ENCODE measurements at places on chromosomes 3 and 15. TPM values are rescaled to one million over a fixed set of nuclear protein-coding genes. Genes with fewer than 3 reads are reported as not detected.
A peak's percentile ranks its signal among the peaks of the same experiment; 100 is the strongest.

Gene MYO9A
- total RNA-seq: 19.9 TPM

Gene PLSCR4
- total RNA-seq: 569 TPM

Gene KLF15
- total RNA-seq: 1.7 TPM

DNA sequence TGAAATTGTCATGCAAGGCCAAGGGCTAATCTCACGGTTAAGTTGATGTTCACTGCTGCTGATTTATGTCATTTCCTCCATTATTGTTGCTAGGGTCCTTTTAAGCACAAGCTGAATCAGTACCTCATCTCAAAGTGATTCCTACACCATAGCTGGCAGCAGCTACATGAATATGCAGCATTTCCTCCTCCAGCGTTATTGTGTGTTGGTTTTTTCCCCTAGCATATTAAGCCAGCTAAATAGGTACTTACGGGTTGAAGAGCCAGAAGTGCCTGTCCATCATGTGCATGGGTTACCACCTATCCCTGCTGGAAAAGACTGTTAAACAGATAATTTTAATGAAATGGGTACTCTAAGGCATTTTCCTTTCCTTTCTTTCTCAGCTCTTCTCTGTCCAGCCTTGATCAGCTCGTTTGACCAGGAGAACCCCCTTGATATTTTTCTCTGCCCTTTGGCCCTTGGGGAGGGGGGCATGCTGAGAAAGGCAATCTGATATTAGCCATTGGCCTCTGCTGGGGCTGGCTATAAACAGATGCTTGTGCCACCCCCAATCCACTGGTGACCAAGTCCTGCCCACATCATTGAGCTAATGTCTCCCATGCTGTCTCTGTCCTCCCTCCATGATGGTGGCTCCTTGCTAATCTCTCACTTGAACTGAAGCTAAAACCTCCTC lies 115.6 kb upstream of the PLXNA1 start:
- DNase-seq: no peak

- DNase-seq: no peak
Measured at GRCh38 chr3:138468886-138469285, 34.5 kb downstream of the ESYT3 start.

DNA sequence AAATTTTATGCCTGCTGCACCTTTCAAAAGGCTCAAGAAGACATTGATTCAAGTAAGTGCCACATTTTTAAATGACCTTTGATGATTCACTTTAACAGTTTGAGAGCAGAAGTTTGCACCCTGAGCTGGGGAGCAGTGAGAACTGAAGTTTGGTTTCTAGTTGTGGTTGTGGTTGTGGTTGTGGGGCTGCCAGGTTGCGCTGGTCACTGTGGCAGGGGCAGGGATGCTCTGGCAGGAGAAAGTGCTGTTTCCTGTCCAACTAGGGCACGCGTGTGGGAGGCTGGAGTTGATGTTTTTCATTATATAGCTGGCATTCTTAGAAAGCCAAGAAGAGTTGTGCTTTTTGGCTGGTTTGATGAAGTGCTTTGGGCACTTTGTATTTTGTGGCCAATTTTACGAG lies 339.7 kb upstream of the NR2F2 start:
- no peak for DNase-seq

DNA sequence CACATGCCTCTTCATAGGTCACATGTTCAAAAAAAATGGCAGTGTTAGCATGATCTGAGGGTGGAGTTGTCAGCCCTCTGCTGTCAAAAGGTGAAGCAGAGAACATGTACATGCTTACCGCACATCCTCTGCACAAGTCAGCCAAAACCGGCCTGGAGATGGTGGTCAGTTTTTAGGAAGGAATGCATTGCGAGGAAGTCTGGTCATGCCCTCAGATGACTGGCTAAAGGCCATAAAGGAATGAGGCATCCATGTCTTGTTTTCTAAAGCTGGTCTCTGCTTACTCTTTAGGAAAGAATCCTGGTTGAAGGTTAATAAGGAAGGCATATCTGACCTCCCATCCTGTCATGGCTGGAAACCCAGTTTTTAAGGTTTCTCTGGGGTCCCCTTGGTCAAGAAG lies 292.0 kb upstream of the CCDC54 start:
- DNase-seq: no peak

DNA sequence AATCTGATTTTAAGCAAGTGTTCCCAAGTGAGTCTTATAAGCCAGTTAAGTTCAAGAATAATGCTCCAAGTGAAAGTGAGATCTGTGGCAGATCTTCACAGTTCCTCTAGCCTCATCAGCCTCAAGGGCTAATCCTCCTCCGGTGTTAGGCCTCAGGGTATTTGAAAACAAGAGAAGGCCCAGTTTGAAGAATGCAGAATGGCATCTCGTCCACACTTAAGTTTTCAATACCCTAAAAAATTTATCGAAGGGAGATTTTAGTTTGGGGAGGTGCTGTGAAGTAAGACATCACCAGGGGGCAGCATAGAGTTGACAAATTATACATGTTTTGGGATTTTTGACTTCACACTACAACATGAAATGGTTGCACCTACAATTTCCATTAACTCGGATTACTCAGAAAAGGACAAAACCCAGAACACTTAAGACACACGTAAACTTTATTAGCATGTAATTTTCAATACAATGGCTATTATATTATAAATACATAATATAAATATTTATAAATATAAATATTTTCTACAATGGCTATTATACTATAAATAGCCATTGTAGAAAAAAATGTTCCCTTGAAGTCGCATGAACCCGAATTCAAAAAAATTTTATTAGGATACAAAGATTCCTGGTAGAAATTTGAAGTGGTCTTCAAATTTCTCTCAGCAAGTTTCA lies 2.3 kb upstream of the TMEM266 start:
- peak; percentile 46 for DNase-seq

GRCh38 chr3:127304121-127304744 lies 16.4 kb upstream of the PRR20G start:
- DNase-seq: no peak

- DNase-seq: no peak
Measured at GRCh38 chr15:56778761-56779160, 45.5 kb upstream of the ZNF280D start.

DNA sequence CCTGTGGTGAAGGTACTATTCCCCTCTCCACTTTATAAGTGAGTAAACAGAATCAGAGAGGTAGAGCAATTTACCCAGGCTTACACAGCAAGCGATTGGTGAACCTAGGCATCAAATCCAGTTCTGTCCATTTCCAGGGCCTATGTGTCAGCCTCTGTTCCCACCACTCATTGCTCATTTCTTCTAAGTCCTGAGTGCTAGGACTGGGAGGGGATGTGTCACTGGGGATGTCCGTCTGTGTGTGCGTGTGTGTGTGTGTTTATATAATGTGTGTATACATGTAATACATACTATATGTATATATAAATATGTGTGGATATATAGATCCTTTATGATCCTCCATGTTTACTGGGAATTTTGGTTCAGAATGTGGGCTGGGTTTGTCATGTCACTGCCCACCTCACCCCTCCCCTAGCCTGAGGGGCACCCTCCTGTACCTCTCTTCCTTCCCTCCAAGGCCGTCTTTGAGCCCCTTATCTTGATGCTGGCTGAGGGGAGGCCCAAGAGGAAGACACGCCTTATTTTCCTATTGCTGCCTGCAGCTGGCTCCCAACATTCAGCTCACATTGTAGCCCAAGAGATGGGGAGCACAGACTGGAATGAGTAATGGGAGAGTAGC lies 2.1 kb downstream of the TMEM43 start:
- DNase-seq: no peak

DNA sequence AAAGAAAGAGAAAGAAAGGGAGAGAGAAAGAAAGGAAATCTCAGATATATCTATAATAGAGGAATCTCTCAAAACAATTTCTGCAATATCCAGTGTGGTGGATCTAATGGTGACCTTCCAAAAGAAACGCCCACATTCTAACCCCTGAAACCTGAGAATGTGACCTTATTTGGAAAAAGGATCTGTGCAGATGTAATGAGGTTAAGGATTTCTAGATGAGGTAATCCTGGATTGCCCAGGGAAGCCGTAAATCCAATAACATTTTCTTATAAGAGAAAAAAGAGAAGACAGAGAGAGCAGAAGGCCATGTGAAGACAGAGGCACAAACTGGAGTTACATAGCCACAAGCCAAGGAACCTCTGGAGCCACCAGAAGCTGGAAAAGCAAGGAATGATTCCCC lies 307.6 kb downstream of the ZBTB20 start:
- no peak for DNase-seq

DNA sequence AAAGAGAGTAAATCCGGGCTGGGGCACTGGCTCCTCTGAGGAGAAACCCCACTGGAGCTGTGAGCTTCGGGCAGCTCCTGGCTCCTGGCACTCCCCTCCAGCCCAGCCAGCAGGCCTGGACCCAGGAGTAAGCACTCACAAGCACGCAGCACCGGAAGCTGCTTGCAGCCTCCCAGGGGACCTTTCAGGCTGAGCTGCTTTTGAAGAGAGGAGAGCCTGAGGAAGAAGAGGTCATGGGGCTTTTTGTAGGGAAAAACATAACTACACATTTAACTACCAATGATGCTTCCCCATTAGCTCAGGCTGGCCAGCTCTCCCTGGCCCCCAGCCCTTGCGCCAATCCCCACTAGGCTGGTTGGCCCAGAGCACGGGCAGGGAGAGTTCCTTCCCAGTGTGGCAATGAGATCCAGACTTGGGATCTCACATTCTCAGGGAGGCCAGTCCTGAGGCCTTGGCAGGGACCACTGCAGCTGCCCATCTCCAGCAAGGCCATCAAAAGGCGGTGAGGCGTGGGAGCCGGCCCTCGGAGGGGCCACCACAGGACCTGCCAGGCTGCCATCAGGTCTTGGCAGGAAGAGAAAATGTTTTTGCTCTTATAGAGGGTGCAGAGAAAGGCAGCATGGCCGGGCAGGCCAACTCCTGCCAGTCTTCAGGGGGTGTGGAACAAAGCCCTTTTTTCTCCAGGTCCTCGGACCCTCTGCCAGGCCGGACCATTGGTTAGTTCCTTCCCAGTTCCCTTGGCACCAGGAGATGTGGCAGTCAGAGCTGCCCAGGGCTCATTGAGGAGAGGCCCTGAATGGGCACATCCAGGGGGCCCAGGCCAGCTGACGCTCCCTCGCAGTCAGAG lies 41.5 kb upstream of the MFGE8 start:
- no peak for DNase-seq

DNA sequence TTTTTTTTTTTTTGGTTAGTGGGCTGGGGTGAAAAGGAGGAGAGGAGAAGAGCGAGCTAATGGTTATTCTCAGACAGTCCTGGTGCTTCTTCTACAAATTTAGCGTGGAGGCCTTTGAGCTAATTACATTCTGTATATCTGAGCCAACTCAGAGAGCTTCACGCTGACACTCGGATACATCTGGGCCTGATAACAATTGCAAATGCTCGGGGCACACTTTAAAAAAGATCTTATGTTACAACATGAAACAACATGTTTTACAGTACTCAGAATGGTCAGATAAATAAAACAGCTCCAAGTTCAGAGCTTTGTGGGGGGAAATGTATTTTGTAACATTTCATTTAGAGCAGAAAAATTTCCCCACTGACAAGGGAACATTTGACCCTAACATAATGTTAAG lies 966.9 kb upstream of the NR2F2 start:
- no peak for DNase-seq

DNA sequence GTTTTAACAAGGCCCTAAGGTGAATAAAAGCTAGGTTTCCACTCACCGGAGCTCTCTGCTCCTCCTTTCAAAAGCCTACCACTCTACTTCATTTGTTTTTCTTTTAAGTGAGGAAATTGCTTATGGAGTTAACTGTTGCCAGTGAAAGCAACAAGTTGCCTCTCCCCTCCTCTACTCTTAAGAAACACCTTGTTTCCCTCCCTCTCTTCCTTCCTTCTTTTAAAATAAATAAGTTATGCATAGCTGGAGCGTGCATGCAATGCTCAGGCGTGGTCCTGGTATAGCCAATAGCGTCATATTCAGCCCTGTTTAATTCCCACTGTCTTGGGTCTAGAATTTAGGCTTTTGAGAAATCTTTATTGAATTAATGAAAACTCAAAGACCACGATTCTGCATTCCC lies 101.1 kb upstream of the IGF1R start:
- DNase-seq: no peak

All from dermis microvascular lymphatic vessel endothelial cell (primary cell).